ENCODE measurements at places on chromosomes 3 and 15. TPM values are rescaled to one million over a fixed set of nuclear protein-coding genes. Genes with fewer than 3 reads are reported as not detected.

GRCh38 chr3:69161587-69162307 is 39.4 kb upstream of the LMOD3 start:
- no peak for DNase-seq

GRCh38 chr3:178146406-178146831 is 389.8 kb upstream of the KCNMB2 start:
- DNase-seq: no peak

DNA sequence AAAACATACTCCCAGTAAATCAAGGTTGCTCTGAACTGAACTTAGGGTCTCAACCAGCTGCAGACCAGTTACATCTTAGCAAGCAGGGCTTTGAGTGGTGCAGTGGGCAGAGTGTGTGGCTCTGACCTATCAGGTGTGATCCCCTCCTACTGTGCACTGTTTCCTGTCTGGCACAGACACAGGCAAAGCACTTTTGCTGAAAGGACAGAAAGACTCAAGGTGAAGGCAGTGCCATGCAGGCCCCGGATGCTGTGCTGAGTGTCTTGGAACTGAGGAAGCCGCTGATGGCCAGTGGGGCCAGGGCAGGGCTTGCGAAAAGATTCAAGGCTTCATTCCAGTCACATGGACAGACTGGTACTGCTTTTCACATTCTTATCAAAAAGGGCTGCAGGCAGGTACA is 85.2 kb downstream of the CACNA1D start:
- no peak for DNase-seq

Gene TUSC7
- not detected for total RNA-seq

All from breast epithelium (tissue), 4 donors.